ENCODE measurements at places on chromosomes 2 and 18.
A peak's percentile ranks its signal among the peaks of the same experiment; 100 is the strongest.

DNA sequence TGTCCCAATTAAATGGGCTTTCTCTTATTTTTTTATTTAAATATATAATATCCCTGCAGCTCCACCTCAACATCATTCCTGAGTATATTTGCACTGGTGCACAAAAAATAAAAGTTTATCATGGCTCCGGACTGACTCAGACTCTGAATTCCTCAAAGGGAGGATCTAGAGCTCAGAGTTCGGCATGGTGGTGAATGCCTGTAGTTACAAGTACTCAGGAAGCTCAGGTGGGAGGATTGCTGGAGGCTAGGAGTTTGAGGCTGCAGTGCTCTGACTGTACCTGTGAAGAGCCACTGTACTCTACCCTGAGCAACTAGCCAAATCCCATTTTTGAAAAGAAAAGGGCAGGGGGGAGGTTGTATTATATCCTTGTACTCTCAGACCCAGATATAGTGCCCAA, 52.8 kb upstream of the NRXN1 start:
- DNase-seq = no peak

- DNase-seq = no peak
Measured at GRCh38 chr18:393574-393957, 106.9 kb downstream of the COLEC12 start.

GRCh38 chr18:60446821-60447220, 74.2 kb upstream of the MC4R start:
- DNase-seq = no peak

- no peak for DNase-seq
Measured at GRCh38 chr2:236657801-236658200, 88.2 kb downstream of the ACKR3 start.

- DNase-seq = no peak
Measured at GRCh38 chr18:76274468-76275289, 220.4 kb downstream of the ZNF516 start.

GRCh38 chr2:144950899-144951560, 431.1 kb upstream of the ZEB2 start:
- DNase-seq = peak; percentile 92

DNA sequence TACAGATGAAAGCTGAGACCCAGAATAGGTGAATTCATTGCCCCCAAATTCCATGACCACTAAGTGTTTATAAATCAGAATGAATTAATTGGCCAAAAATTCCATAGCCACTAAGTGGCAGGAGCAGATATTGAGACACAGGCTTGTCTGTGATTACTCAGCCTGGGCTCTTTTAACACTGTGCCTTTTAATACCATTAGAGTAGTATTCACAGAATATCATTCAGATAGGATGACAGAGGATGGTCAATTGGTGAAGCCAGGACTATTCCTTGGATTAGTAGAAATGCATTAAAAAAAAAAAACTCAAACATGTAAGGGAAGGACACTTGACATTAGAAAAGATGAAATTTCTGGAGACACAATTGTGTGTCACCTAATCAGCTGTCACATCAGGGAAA, 698.6 kb downstream of the DCC start:
- no peak for DNase-seq

GRCh38 chr2:232362174-232362900, 16.2 kb upstream of the ALPP start:
- no peak for DNase-seq

DNA sequence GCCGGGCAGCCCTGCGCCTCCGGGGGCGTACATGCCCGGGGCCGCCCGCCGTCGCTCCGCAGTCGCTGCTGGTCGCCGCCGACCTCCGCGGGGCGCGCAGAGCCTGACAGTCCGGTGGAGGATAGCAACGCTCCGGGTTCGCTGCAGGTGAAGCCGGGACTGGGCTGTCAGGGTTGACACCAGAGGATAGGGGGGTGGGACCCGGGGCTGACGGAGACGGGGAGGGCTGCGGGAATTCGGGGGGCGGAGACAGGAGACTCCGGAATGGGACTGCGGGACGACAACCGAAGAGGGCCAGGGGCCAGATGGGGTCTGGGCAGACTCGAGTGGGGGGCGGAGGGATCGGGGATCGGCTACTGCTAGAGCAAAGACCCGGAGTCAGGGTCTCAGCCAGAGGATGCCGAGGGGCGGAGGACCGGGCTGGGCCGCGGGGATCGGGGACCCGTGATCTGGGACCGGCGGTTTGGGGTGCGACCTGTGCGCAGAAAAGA, 403 bp downstream of the TMEM127 start:
- no peak for DNase-seq

DNA sequence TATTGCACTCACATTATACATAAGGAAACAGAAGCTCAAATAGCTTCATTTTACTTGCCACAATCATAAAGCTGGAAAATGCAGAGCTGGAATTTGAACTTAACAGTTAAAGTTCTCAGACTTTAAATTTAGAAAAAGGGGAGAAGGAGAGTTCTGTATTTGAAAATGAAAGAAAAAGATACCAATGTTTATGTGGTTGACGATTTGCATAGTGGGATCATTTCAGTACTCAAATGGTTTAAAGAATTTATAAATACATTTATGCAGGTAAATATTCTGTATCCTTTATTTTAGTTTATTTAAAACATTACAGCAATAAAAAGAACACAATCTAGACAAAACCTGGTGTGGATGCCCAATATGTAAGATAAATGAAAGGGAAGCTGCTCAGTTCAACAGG, 25.5 kb upstream of the STAT4 start:
- DNase-seq = no peak

GRCh38 chr2:144650907-144651306, 131.0 kb upstream of the ZEB2 start:
- DNase-seq = no peak

DNA sequence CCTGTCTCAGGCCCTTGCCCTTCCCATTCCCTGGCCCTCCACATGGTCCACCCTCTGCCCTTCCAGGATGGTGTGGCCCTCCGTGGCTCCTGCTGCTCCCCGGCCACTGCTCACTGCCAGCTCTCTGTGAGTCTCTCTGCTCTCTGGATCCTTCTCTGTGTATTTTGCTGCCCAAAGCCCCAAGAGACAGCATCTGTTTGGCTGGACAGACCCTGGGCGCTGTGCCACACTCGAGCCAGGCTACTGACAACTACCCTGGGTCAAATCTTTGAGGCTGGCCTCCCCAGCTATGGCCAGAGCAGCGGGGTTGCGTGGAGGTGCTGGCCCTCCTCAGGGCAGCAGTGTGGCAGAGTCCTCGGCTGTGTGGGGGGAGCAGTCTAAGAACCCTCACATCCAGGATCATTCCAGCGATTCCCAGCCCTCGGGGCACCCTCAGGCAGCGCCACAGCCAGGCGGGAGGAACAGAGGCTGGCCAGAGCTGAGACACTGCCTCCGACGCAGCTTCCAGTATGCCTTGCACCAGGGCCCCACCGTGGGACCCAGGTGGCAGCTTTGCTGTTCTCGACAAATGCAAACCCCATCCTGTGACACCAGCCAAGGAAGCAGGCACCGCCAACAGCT, 139.4 kb upstream of the GLI2 start:
- DNase-seq = no peak

DNA sequence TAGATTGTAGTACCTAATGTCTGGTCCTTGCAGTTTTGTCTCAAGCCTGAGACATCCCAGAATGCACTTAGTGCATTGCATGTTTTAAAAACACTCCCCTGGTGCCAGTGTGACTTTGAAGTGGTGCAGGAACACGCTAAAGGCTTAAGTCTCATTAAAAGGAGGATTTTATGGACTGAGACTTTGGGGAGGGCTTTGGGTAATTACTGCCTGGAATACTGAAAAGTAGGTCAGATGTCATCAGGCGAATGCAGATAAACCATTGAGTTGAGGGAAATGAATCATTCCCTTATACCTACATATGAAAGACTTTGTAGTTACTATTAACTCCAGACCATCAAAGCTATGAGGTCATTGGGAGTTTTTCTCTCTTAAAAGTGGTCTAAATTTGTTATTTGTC, 3.0 kb upstream of the OSBPL1A start:
- no peak for DNase-seq

DNA sequence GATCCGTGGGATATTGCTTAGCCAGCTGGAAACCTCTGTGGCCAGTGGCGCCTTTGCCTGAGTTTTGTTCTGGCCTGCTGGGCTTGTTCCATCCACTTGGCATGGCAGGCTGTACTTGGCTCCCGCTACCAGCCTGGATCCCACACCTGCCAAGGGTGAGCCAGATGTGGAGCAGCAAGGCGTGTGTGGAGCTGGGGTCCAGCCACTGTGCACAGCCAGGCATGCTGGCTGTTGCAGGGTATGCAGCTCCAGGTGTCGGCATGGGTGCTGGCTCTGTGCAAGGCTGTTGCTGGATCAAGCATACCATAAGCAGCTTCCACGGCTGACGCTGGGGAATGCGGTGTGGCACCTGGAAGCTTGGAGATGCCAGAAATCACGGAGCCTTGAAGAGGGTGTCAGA, 34.5 kb downstream of the PTPN4 start:
- no peak for DNase-seq

GRCh38 chr2:72090781-72091482, 56.7 kb downstream of the CYP26B1 start:
- no peak for DNase-seq

DNA sequence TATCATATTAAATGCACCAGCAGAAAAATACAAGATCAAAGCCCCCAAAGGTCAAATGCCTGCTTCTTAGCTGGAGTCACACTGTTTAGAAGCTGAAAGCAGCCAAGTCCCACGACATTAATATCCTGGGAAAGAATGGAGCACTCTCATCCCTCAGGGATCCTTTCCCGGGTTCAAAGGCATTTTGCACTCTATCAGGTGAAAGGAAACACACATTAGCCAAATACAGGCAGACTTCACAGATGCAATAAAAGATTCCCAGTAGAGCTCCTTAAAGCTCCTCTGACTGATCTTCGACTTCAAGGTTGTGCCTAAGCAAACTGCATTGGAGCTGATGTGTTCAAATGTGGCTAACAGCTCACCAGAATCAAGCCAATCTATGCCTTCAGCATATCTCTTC, 158.4 kb downstream of the RNF152 start:
- no peak for DNase-seq

DNA sequence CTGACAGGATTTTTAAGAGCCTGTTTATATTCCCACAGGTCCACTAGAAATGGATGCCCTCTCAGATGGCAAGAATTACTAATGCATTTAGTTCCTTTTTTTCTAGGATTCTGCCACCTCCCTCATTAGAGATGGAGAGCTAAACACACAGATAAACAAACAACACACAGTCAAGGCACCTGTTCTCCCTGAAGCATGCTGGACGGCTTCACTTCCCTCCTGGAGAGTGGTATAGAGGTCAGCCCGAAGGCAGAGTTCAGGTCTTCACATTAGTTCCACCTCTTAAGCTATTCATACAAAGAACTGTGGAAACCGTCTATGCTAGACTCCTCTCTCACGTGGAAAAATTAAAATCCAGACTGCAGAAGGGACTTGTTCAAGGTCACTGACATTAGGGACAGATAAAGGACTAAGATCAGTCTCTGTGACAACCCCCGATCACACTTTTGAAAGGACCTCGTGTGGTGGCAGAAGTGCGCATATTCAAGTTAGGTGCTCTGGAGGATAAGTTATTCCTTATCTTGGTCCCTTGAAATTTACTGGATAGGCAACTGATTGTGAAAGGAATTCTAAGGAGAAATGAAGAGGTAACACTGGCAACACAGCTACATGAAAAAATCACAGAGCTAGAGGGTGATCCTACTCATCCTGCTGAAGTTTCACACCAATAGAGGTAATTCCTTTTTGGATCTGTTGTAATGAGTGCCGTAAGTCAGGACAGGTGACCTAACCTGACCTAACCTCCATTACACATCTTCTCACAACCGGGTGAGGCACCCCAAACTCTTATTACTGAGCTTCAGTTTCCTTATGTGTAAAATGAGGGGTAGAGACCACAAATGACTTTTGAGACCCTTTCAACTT, 75.1 kb downstream of the SPRED2 start:
- DNase-seq = no peak

GRCh38 chr18:55115606-55116005, 156.3 kb upstream of the CCDC68 start:
- DNase-seq = no peak

- DNase-seq = no peak
Measured at GRCh38 chr2:173793709-173794565, 171.2 kb downstream of the SP3 start.

DNA sequence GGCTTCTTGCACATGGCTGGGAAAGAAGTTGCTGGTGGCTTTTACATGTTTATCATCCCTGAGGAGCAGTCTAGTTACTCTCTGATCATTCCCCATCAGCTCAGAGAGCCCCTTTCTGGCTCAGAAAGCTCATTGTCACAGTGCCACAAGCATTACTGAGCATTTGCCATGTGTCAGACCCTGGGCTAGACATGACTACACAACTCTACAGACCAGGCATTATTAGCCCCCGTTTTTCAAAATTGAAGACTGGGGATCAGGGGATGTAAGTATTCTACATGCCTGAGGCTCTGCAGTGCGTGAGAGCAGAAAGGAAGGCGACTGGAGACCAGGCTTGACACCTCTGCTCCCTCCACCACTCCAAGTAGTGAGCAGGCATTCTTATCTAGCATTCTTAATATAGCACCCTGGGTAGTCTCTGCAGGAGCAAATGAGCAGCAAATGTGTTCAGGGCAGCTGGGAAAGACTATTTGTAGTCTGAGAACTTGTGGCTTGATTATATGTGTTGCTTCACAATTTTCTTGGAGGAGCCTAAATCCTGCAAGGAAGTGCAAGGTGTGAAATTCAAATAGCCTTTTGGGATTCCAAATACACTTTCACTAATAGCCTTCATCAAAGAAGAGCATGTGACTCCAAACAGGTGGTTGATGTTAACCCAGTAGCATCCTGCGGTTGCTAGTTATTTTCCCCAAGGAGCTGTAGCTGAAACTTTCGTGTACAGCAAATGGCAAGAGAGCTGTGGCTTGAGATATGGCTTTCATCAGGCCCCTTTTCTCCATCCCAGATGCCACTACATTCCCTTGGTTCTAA, 143.2 kb downstream of the DDX1 start:
- no peak for DNase-seq

DNA sequence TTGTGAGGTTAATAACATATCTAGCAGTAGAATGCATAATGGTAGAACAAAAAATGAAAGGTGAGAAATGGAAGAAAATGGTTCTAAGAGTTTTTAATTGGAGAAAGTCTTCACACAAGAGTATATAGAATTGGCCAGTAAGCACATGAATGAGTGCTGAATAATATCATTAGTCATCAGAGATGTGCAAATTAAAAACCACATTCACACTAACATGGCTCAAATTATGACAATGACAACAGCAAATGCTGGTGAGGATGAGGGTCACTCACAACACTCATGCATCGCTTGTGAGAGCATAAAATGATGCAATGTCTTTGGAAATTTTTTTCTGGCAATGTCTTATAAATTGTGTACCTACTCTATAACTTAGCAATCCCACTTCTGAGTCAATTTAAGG, 1355.4 kb upstream of the ACVR2A start:
- DNase-seq = no peak

GRCh38 chr2:60554074-60554645, 706 bp upstream of the BCL11A start:
- no peak for DNase-seq
